Activated T-cell treated with anti-CD3 and anti-CD28 coated beads for 1 hour (primary cell): ENCODE measurements at places on chromosomes 4 and X.

- DNase-seq: no peak
Observed at GRCh38 chr4:95158626-95159025, 390.1 kb downstream of the UNC5C start.

- no peak for DNase-seq
Observed at GRCh38 chr4:182697094-182697493, 220.1 kb downstream of the DCTD start.

- no peak for DNase-seq
Observed at GRCh38 chrX:1411326-1411725, 19.4 kb upstream of the SLC25A6 start.

- DNase-seq: no peak
Observed at GRCh38 chr4:40196272-40196671, 559 bp upstream of the RHOH start.

- DNase-seq: no peak
Observed at GRCh38 chr4:90943311-90943710, 816.1 kb downstream of the CCSER1 start.

DNA sequence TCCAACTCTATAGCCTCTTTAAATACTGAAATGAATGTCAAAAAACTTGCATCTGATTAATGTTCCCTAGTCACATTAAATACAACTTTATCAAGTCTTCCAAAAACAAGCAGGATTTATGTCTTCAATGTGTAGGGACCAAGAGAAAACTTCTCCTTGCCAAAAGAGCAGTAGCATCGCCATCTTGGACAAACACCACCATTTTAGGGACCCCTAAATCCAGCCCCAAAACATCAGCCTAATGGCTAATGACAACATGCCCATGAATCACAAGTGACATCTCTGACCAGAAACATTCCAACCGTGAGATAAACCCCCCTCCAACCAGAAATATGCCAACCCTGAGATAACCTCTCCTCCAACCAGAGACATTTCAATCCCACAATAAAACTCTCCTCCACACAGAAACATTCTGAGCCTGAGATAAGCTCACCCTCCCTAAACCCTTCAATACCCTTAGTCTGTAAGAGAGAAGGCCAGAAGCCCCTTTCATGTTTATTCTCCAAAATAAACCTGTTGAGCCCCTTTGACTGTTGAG, 697.4 kb downstream of the TRAM1L1 start:
- no peak for DNase-seq

DNA sequence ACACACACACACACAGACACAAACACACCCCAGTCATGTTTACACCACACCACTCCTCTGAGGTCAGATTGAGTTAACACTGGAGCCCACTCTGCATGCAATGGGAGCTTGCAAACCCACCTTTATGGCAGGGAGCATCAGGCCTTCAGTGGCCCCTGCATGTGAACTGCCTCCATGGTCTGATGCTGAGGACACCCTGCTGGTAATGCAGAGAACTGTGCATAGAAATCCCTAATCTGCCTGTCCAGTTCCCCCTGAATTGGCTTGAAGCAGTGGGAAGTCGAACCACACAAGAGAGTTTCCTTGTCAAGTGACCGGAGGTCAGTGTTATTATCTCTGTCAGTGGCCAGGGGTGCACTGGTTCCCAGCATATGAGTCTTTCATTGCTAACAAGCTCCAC, 59.8 kb downstream of the ANOS1 start:
- DNase-seq: no peak

DNA sequence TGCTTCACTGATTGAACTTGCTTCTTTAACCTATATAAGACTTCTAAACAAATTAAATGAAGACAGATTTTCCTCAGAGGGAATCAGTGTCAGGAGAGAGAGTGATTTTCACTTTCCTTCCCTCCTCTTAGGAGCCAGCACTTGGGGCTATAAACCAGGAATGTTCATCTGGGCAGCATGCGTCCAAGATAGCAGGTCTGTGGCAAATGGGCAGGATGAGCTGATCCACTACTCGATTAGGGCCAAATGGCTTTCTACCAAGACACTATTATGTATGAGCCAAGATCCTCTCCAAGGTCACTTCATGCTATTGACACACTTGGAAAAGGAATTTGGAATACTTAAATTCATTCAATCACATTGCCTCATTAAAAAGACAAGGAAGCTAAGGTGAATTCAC, 203.9 kb upstream of the GRID2 start:
- no peak for DNase-seq

DNA sequence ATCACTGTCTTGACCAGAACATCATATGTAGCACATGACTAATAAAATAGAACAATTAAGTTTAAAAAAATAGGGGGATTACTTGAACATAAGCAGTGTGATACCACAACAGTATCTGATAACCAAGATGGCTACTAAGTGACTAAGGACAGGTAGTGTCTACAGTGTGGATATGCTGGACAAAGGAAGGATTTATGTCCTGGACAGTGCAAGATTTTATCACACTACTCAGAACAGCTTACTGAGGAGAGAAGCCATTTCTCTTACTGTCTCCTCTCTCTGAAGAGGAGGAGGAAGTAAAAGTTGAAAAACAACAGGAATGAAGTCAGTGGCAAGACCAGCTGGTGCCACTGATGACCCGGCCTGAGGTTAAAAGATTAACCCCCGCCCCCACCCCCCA, 4.0 kb upstream of the SLC10A7 start:
- no peak for DNase-seq

GRCh38 chr4:75038376-75038775, 105.5 kb downstream of the PARM1 start:
- DNase-seq: no peak

DNA sequence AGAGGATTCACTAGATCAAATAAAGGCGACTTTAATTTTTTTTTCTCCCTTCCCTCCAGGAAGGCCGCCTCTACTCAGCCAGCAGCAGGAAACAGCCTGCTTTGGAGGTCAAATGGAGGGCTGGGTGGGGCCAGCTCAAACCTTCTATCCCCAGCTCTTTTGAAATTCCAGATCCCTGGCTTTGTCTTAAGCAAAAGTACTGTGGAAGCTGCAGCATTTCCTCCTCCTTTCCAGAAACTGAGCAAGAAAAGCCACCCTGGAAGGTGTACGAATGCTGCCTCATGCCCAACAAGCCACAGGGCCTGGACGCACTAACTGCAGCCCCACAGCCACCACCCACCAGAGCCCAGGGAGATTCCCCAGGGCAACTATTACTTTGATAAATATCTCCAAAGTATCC, 55.1 kb upstream of the ZCCHC13 start:
- no peak for DNase-seq

- no peak for DNase-seq
Observed at GRCh38 chr4:13527192-13527980, 16.9 kb downstream of the NKX3-2 start.

GRCh38 chrX:39401483-39402110, 600.3 kb downstream of the MID1IP1 start:
- no peak for DNase-seq

- DNase-seq: no peak
Observed at GRCh38 chrX:136310411-136310810, 9.6 kb downstream of the ADGRG4 start.
